ENCODE measurements at places on chromosomes 4 and X.

DNA sequence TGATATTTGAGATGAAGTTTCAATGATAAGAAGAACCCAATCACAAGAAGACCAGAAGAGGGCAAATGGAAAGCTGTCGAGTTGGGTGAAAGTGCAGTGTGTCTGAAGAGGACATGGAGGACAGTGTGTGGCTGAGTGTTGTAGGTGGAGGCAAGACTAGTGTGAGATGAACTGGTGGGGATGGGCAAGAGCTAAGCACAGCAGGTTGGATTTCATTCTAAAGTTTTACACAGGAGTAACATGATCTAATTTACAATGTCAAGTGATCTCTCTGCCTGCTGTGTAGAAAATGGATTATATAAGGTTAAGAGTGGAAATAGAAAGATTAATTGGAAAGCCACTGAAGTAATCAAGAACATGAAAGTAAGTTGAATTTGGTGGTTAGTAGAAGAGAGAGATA, 208.6 kb upstream of the ETNPPL start:
- DNase-seq: no peak

- peak; percentile 26 for DNase-seq
Measured at GRCh38 chr4:72112514-72113156, 80.8 kb downstream of the NPFFR2 start.

- DNase-seq: no peak
Measured at GRCh38 chr4:7753271-7753670, 186.4 kb downstream of the AFAP1 start.

DNA sequence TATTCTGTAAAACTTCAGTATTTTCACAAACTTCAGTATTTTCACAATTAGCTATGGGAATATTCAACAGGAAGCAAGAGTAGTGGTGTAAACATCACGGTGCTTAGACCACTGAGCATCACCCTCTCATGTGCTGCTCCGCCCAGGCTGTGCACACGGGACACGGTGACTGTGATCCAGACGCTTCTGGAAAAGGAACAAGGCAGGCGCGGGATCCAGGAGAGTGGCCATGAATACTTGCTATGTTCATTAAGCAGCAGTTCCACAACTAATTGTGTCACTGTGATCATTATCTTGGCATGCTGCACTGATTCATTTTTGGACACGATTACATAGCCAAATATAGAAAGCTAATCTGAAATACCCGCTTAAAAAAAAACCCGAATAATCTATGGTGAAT, 19.6 kb upstream of the FAT1 start:
- DNase-seq: no peak

DNA sequence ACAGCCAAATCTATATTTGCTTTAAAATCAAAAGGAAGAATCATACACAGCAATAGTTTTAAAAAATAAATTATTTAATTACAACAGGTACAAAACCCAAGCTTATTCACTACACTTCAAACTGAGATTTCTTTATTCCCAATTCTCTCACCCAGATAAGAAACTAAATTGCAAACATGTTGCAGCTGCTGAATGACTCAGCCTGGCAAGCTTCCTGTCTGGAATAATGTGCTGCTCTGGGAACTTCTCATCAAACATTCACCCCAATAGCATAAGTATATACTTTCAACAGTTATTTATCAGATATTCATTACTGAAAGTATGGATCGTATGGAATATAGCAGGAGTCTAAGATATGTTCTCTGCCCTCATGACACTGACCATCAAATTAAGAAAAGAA, 43.0 kb upstream of the GABRA2 start:
- DNase-seq: no peak

- DNase-seq: no peak
Measured at GRCh38 chr4:48752246-48752645, 27.8 kb downstream of the FRYL start.

- no peak for DNase-seq
Measured at GRCh38 chr4:1902243-1902642, 31.1 kb downstream of the NSD2 start.

Data from GM13977 (cell line).